Activated CD4-positive, alpha-beta T cell treated with anti-CD3 and anti-CD28 coated beads, Interleukin-2, amount 10 ng/mL, durations not matched to agents 7 days and 5 days (primary cell): ENCODE measurements at places on chromosomes 16 and 17. TPM values are rescaled to one million over a fixed set of nuclear protein-coding genes. Genes with fewer than 3 reads are reported as not detected.

DNA sequence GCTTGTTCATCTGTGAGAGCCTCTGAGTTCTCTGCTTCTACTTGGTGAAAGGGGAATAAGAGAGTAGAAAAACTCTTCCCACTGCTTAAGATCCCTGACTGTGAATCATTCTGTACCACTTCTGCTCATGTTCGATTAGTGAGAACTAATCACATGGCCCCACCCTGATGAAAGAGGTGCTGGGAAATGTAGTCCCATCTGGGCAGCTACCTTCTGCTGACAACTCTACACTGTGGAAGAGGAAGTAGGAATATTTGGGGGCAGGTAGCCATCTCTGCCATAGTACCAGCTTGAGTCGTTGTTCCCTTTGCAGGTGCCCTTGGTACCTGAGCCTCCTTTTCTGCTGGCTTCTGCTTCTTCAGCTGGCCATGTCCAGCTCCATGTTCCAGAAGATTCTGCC, 29.9 kb downstream of the NKD1 start:
- DNase-seq, result no peak

The CDK5R1 gene
- total RNA-seq, result 4.6 TPM

The LITAFD gene
- not detected for total RNA-seq

The SLC13A2 gene
- not detected for total RNA-seq

DNA sequence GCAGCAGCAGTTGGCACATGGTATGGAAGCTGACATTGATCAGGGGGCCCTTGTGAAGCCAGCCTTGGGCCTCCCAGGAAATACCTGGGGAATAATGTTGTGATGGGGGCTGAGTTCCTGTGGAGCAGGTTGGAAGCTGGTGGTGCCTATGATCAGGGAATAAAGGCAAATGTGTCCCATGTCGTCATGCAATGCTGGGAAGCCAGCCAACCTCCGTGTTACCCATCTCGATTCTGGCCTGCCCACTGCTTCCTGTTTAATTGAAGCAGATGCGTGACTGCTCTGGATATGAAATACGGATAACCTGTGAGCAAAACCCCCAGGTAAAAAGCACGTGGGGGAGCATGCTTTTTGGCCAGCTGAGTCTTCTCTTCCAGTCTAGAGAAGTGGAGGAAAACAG, 580.4 kb upstream of the HSBP1 start:
- no peak for DNase-seq

The KRT39 gene
- total RNA-seq, result not detected

The P3H4 gene
- 2.4 TPM for total RNA-seq

- DNase-seq, result no peak
Observed at GRCh38 chr16:57916735-57917438, 54.0 kb downstream of the CNGB1 start.

DNA sequence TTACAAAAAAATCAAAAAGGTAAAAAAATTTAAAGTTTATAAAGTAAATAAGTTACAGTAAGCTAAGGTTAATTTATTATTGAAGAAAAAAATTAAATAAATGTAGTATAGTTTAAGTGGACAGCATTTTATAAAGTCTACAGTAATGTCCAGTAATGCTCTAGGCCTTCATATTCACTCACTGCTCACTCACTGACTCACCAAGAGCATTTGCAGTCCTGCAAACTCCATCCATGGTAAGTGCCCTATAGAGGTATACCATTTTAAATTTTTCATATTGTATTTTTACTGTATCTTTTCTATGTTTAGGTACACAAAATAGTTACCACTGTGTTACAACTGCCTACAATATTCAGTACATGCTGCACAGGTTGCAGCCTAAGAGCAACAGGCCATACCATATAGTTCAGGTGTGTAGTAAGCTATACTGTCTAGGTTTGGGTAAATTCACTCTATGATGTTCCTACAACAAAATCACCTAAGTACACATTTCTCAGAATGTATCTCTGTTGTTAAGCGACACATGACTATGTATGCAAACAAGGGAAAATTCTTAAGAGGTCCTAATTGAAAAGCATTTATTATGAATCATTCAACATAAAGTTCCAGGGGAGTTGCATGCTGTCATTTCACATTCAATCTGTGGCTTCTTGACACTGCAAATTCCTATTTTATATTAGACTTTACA, 92.3 kb downstream of the SPAG9 start:
- DNase-seq, result no peak

The GUCY2D gene
- total RNA-seq, result not detected

The RUSF1 gene
- total RNA-seq, result 39.5 TPM
